IPS DF 6.9 (cell line): ENCODE measurements at places on chromosomes 6 and 20.

- DNase-seq, result no peak
Observed at GRCh38 chr6:121880831-121881230, 445.4 kb downstream of the GJA1 start.

DNA sequence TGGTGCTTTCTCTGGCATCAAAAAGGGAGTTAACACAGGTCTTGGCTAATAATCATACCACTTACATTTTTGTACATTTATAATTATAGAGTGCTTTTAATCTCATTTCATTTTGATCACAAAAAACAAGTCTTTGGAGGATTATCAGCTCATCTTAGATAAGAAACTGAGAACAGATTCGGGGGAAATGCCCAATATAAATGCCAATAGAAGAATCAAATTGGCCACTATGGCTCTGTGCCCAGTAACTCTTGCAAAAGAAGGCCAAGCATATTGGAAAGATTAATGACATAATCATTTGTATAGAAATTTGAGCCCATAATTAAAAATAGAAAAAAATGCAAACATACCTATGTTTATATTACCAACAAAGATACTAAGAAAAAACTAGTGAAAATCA is 42.5 kb downstream of the IPCEF1 start:
- no peak for DNase-seq

DNA sequence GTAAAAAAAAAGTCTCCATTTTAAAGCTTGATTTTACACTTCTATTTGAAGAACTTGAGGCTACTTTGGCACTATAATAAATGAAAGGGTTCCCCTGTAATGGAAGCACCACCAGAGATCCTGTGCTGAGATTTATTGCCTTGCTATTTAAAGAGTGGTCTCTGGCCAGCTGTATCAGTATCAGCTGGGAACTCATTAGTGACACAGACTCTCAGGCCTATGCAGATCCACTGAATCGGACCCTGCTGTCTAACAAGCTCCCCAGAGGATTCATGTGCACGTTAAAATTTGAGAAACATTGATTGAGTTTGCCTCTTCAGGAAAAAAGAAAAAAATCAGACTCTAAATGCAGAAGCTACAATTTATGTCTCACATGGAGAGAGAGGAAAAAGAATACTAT is 299.9 kb upstream of the BMP2 start:
- DNase-seq, result no peak

GRCh38 chr6:11712760-11713159 is 65.8 kb downstream of the ADTRP start:
- DNase-seq, result no peak

- DNase-seq, result no peak
Observed at GRCh38 chr6:122995921-122996793, at the start of gene CLVS2. Gene CLVS2 (plus strand): TSS chr6:122996235. CDS start chr6:122997778, 1,543 bp downstream.

- no peak for DNase-seq
Observed at GRCh38 chr20:24998121-24998520, 5.6 kb upstream of the APMAP start.

DNA sequence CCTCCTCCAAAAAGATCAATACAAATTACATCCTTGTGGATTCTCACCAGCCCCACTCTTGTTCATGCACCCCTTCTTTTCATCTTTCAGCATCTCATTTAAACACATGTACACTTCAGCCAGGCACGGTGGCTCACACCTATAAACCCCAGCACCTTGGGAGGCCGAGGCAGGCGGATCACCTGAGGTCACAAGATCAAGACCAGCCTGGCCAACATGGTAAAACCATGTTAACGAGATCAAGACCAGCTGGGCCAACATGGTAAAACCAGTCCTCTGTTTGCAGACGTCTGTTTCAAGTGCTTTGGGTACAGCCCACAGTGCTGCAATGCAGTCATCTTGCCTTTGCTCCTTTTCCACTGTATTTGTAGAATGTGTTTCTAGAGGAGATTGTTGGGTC is 45.3 kb downstream of the ZMYND8 start:
- no peak for DNase-seq

- no peak for DNase-seq
Observed at GRCh38 chr6:37483917-37484785, 15.5 kb downstream of the CCDC167 start.
